ENCODE measurements at places on chromosomes 3 and 15.

DNA sequence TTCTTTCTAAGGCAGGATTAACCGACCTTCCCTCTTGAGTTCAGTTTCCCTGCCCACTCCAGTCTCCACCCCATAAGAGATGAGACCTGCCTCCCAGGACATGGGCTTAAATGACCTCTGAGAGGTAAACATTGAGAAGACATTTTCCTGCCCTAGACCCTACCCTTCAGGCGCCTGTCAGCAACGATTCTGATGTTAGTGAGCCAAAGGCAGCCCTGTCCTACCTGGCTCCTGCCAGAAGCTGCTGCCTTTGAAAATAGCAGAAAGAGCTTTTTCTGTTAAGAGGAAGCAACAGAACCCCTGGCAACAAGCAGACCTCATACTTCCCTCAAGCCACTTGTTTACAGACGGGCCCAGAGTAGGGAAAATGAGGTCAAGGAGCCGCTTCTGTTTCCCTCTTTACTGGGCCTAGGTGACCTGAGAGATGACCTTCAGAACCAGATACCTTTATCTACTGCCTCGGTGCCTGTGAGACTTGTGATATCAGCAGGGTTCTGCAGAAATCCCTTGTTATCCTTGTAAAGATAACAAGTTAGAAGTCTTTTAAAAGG, 52.0 kb downstream of the CD200R1L start:
- no peak for DNase-seq

GRCh38 chr15:65804252-65804931, 12.3 kb upstream of the DENND4A start:
- DNase-seq, result no peak

DNA sequence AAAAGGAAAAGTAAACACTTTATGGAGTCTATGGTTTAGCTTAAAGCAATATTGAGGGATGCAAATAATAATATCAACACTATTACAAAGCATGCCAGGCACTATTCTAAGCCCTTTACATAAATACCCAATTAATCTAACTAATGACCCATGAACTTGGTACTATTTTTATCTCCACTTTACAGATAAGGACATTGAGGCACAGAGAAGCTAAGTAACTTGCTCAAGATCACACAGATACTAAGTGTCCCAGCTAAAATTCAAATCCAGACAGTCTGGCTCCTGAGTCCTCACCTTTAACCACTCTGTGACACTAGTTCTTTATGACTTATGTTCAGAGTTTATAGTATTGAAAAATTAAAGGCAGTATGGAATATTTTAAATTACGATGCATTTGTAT, 5.6 kb downstream of the MBD4 start:
- no peak for DNase-seq

DNA sequence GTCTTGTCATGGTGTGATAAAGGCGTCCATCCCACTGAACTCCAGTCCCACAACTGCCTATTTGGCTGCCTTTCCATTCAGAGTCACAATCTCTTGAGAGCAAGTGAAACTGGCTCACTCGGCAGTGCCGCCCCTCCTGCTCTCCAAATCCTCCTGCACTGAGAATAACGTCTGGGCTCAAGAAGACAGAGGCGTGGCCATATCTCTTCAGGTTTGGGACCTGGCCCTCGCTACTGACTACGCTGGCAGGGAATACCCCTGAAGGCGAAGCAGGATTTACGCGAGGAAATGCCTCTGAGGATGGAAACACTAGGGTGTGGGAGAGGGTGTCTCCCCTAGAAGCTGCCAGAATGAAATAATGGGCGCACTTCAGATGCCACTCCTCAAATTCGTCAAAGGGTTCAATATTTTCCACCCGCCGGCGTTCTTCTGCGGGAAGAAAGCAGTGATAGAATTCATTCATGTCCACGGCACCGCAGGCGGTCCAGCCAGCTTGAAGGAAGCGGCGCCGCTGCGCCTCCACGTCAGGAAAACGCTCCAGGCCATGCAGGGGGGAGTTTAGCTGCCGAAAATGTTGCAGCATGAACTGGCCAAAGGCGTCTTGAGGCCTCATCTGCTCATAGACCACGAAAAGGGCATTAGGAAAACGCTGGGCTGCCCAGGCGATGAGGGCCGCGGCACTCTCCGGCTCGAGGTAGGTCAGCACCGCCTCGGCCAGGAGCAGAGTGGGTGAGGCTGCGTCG, 985 bp downstream of the LCMT2 start:
- DNase-seq, result peak; percentile 31

DNA sequence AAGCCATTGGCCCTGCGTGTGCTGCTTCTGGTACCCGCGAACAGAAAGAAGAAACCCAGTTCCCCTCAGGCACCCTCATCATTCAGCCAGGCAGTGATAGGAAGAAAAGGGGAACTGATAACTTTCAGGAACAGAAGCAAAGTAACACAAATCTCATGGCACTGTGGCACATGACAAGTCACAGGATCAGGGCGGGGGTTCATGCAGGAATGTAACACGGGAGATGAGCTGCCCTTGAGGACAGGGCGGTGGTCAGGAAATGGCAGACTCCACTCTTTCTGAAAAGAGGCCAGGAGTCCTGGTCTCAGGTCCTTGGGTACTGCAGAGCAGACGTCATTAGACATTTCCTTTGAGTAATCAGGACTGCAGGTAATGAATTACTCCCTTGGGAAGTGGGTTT, 95.5 kb downstream of the CCNL1 start:
- no peak for DNase-seq

DNA sequence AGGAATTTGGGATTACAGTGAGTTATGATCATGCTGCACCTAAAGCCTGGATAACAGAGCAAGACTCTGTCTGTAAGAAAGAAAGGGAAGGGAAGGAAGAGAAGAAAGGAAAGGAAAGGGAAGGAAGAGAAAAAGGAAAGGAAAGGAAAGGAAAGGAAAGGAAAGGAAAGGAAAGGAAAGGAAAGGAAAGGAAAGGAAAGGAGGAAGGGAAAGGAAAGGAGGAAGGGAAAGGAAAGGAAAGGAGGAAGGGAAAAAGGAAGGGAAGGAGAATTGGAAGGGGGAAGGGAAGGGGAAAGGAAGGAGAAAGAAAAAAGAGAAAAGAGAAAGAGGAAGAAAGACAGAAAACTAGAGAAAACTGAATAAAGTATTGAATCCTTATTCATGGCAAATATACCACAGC, 359.8 kb downstream of the ULK4 start:
- DNase-seq, result no peak

DNA sequence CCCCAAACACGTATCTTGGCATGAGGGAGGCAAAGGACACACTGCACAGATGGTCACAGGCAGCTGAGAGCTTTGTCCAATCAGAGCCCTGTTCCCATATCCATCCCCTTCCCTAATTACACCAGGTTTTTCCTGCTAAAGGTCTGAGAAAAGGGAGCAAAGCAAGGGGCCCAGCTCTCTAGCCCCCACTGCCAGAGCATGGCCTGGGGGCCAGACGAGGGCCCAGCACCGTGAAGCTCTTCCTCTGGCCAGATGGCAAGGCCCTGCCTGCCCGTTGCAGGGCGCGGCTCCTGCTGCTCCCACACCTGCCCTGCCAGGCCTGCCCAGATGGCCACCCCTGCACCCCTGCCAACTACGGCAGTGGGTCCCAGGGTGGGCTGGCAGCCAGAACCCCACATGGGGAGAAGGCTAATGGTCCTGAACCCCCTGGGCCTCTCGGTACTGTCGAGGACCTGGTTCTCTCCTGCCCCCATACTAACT, 3.2 kb downstream of the SHF start:
- DNase-seq, result no peak

DNA sequence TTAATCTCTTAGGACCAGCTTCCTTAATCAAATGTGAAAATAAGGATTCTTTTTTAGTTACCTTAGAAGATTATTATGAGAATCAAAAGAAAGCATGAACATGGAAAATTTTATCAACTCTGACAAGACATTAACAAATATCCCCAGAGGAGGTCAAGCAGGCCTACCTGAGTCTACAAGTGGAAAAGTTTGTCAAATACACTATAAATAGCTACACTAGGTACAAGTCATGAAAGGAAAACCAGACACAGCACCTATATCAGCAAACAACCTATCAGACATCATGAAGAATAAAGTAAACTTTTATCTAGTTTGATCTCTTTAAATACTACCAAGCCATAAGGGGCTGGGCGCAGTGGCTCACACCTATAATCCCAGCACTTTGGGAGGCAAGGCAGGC, 126.1 kb downstream of the MAGI1 start:
- no peak for DNase-seq

DNA sequence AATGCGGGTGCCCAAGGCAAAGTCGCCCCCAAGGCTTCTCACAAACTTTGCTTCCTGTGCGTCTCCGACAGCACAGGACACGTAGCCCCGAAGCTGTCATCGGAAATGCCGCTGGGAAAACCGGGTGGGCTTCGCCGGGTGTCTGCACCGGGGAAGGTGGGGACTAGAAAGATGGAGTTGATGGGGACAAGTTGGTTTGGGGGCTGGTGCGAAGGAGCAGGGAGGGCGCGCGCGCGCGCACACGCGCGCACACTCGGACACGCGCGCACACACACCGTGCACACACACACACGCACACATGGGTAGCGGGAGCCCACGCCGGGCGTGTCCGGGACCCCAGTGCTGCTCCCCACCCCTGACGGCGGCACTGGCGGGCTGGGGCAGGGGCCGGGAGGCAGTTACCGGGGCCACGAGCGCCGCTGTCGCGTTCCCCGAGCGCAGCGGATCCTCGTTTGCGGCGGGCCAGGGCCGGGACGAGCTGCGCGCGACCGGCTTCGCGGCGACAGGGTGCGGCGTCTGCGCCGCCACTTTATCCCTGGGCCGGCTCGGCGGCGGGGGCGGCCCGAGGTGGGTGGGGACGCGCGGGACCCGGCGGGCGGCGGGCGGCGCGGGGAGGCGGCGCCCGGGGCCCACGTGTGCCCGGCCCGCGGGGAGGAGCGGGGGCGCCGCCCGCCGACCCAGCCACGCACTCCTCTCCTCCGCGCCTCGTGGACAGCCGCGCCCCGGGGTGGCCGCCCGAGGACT, 539 bp upstream of the MGLL start:
- DNase-seq, result peak; percentile 52
